ENCODE measurements at places on chromosomes 1 and 21.

DNA sequence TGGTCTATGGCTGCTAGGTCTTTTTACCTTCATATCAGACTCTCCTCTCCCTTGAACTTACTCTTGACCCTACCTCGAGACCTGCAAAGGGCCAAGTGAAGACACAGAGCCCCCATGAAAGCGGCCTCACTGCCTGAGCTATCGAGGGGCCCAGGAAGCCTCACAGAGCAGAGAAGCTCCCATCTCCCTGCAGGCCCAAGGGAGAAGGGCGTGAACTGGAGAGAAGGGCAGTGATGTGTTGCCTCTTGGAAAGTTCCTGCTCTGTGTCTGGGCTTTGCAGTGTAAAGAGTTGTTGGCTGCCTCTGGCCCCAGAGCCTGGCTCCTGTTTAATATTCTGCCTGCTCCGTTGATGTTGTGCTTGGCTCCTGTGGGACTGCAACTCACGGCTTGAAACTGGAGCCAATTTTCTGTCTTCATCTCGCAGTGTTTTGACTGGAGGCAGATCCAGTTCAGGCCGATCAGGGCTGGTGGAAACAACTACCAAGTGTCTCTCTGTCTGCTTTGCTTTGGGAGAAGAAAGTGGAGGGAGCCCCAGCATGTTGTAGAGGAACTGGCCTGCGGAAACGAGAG lies 4.3 kb downstream of the SERTAD4 start:
- ATAC-seq = peak; percentile 73

GRCh38 chr1:109365642-109366204 lies 32.0 kb downstream of the SORT1 start:
- ATAC-seq = no peak

DNA sequence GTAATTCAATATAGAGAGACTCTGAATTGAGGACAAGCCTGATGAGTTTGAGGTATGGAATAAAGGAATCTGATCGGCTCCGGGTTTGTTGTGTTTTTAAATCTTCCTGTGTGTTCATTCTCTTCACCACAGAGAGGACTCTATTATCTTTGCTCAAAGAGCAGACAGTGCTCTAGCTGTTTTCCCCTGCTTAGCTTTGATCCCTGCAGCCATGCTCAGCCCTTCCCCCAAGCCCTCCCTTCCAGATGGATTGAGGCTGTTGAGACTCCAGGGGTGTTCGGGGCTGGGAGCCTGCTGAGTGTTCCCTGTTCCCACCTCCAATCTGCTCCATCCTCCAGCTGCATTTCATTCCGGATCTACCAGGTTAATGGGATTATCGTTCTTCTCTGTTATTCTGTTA lies 74.2 kb upstream of the CXADR start:
- no peak for ATAC-seq

DNA sequence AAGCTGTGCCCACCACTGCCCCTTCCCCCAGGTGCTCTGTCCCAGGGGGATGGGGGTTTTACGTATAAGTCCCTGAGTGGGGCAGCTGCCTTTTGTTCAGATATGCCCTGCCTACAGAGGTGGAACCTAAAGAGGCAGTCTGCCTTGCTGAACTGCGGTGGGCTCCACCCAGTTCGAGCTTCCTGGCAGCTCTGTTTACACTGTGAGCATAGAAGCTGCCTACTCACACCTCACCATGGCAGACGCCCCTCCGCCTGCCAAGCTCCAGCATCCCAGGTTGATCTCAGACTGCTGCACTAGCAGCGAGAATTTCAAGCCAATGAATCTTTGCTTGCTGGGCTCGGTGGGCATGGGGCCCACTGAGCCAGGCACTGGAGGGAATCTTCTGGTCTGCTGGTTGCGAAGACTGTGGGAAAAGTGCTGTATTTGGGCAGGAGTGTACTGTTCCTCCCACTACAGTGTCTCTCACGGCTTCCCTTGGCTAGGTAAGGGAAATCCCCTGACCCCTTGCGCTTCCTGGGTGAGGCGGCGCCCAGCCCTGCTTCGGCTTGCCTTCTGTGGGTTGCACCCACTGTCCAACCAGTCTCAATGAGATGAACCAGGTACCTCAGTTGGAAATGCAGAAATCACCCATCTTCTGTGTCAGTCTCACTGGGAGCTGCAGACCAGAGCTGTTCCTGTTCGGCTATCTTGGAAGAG lies 17.6 kb upstream of the RWDD3 start:
- no peak for ATAC-seq

DNA sequence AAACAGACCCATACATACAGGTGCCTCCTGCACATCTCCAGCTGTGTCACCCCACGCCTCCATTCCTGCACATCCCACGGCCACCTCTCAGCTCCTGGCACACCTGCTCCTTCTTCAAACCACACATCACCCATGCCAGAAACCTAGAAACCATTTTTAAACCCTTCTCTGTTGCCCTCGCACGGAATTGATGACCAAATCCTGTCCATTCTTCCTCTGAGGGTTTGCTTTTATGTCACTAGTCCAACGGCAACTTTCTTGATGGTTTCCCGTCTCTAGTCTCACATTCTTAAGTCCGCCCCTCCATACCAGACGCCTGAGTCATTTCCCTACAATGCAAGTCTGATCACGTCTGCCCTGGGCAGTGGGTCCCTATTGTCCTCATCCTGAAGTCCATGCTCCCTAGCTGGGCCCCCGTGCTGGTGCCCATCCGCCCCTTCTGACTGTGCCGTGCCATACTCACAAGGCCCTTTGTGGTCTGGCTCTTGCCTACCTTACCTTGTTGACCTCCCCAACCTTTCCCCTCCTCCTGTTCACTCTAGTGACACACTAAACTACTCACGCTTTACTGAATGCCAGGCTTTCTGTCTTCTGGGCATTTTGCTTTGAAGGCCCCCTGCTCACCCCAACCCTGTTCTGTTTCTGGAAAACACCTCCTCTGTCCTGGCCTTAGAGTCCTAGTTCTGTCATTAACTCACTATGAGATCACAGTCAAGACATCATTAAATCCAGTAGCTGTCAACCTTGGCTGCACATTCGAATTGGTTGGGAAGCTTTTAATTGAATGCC lies 17.6 kb downstream of the SLC2A1 start:
- peak; percentile 81 for ATAC-seq

GRCh38 chr1:177091040-177091439 lies 73.5 kb downstream of the ASTN1 start:
- no peak for ATAC-seq

DNA sequence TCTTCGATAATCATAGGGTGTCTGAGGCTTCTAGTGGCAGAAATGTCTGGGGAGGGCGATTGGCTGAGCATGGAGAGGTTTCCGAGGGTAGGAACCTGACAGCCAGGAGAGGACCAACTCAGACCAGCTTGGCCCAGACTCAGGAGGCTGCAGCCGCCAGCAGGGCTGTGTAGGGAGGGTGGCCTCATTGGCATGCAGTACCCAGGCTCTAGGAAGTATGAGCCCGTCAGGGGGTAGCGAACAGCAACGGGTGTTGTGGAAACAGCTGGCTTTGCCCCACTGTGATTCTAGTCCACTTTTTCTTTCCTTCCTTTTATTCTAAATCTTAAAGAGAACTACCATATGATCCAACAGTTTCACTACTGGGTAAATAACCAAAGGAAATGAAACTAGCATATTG lies 103.3 kb downstream of the DIRAS3 start:
- no peak for ATAC-seq
